ENCODE measurements at places on chromosomes 13 and 19.

DNA sequence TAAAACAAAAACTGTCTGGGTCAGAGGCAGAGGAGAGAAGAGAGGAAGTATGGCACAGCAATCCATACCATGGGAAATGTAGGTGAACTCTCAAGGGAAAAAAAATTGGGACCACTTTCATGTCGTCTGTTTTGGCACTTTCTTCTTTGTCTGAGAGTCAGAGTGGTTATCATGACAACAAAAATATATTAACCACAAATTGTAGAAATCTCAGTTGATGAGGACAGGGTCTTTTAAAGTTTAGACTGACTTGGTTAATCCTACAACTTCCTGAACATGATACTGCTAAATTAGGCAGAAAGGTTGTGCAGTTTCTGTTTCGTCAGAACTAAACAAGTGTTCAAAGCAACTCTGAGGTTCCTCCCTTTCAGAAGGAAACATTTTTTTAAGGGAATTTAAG is 15.2 kb downstream of the KLF5 start:
- no peak for DNase-seq

DNA sequence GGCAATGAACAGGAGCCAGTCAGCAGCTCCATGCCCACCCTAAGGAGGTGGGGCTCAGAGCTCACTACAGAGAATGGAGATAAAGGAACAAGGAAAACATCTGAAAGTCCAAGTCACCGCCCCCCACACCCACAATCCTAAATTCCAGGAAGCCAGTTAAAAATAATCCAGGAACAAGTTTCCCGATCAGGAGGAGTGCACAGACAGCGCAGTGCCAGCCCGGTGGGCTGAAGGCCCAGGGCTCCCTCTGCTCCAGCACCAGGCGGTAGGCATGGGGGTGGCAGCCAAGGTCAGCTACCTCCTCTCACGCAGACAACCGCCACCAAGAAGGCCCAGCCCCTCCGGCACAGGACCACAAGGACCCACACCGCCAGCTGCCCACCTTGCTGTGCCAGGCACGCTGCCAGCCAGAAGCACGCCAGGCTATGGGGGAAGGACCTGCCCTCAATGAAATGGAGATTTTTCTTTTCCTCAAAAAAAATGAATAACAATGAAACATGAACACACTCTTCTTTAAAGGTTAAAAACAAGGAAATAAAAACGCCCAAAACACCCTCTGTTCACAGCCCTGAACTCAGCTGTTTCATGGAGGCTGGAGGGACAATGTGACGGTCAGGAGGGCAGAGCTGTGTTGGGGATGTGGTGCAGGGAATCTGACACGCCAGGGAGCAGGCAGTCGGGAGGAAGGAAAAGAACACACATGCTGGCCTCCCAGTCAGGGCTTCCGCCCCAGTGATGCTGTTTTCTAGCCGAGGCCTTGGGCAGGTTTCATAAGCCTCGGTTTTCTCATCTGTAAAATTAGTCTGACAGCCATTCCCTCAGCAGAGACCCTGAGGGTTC is 11.0 kb downstream of the STK24 start:
- no peak for DNase-seq

GRCh38 chr13:104534847-104535246 is 1468.6 kb upstream of the SLC10A2 start:
- DNase-seq, result no peak

- DNase-seq, result no peak
These were observed 602.9 kb downstream of the OLFM4 start for GRCh38 chr13:53631511-53631910.

DNA sequence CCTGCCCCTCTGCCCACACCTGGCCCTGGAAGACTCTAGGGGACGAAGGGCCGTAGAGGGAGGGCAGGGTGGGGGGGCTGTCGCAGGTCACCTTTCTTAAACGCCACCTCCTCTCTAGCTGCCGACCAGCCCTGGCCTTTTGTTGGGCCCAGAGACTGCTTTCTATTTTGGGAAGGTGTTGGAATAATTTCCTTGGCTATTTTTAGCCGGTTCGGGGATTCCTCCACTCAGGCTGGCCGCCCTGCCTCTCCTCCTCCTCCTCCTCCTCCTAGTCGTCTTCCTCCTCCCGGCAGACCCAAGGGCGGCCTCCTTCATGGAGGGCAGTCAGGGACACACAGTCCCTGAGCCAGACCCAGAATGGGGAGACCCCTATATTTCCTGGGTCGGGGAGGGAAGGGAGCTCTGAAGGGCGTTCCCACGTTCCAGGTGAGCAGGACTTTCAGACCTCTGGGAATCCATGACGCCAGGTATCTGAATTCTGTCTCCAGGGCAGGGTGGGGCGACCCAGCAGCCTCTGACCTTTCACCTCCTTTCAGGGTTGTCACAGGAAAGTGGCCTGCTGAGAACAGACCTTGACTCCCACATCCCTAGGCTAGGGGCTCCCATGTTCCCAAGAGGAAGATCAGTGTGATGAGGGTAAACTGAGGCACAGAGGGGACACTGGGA is 19.9 kb downstream of the GADD45B start:
- DNase-seq, result no peak

DNA sequence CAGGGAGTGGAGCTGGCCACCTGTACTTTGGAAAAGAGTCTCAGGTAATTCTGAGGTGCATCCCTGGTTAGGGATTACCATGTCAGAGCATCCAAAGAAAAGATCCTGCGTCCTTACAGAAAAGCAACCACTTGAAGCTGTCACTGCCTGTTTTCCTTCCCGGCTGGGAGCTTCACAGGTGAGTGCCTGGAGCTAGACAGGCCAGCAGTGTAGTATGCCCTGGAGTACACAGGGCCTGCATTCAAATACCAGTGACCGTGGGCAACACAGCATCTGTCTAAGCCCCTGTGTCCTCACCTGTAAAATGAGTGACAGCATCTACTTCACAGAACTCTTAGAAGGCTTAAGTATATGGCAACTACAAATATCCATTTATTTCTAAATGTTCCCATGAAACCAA is 29.0 kb downstream of the DZIP1 start:
- no peak for DNase-seq

DNA sequence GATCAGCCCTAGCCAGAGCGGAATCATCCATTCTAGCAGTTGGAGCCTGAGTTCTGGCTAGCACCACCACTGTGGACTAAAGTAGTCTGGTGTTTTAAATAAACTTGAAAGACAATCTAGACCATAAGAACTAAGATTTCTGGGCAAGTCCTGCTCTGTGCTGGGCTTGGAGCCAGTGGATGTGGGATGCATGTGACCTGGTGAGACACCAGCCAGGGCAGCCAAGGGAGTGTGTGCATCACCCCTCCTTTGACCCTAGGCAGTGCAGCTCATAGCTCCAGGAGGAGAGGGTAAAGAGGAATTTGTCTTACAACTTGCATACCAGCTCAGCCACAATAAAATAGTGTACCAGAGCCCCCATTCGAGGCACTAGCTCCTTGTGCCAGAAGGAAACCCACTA is 21.0 kb downstream of the ITGBL1 start:
- no peak for DNase-seq

- DNase-seq, result no peak
These were observed 511 bp downstream of the GARRE1 start for GRCh38 chr19:34254698-34255432.

- DNase-seq, result no peak
These were observed 73.4 kb downstream of the SPACA7 start for GRCh38 chr13:112449545-112449930.

DNA sequence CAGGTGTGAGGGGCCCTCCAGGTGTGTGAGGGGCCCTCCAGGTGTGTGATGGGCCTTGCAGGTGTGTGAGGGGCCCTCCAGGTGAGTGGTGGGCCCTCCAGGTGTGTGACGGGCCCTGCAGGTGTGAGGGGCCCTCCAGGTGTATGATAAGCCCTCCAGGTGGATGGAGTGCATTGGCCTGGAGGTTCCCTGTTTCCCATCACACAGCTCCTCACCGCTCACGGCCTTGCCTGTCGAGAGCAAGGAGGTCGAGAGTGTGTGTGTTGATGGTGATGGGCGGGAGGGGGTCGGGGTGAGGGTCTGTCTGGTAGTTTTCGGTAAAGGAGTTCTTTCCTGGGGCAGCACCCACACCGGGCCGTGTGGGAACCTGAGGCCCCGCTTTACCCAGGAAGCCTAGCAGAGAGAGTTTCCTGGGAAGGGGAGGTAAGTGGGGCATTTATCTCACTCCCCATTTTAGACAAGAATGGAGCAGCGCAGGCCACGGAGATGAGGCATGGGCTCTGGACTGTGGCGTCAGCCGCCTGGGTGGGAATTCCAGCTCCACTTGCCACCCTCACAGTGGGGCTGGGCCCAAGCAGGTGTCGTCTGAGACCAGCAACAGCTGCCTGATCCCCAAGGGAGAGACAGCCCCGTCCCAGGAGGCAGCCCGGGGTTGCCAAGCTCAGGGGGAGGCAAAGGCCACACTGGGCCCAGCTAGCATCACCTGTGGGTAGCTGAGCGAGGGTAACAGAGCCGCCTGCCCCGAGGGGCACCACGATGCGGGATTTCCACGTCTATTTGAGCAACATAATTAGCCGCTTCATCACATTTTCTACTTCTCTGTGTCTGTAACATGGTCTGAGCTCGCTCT is 10.9 kb upstream of the GAS6 start:
- DNase-seq, result no peak

DNA sequence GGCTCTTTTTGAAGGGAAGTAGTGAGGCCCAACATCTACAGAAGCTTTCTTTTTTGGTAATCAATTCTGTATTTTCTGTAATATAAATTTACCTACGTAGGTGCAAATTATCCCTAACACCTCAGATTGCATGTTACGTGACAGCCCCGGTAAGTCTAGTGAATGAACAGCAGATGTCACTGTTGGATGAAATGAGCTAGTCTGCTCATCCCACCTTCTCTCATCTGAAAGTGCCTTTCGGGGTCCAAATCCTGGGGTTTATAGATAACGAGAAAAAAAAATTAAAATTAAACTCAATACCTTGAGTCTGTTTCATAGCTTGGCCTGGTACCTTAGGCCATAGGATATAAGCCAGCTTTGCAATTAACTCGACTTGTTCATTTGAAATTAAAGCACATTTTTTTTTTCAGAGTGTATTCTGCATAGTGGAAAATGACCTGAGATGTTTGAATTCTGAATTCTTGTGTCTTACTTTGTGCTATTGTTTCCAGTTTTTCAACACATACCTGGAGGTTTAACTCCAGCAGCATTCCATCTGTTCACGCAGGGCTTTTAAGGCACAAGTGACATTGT is 548.2 kb downstream of the GPC5 start:
- DNase-seq, result no peak

- DNase-seq, result no peak
These were observed 64.1 kb downstream of the MRPL57 start for GRCh38 chr13:21240586-21240985.

GRCh38 chr13:47679401-47679800 is 321.7 kb downstream of the SUCLA2 start:
- DNase-seq, result no peak

DNA sequence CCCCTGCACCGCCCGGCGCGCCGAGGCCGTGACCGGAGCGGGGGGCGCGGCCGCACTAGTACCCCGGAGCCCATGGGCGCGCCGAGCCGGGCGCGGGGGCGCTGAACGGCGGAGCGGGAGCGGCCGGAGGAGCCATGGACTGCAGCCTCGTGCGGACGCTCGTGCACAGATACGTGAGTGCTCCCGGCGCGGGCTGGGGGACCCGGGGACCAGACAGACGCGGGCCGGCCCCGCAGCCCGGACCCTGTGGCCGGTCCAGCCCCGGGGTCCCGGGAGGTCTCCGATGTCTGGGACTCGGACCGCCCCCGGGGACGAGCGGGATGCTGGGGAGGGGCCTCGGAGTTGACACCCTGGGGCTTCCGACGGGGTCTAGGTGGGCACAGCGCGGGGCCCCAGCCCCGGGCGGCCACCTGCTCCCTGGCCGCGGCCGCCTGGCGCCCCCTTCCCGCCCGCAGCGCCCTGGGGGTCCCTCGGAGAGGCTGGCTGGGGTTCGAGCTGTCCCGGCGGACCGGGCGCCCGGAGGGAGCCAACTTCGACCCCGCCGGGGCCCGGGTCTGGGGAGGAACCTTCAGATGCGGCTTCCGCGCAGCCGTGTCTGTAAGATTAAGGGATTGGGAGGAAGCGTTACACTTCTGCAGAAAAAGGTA is 568 bp downstream of the ATP11A start:
- no peak for DNase-seq

DNA sequence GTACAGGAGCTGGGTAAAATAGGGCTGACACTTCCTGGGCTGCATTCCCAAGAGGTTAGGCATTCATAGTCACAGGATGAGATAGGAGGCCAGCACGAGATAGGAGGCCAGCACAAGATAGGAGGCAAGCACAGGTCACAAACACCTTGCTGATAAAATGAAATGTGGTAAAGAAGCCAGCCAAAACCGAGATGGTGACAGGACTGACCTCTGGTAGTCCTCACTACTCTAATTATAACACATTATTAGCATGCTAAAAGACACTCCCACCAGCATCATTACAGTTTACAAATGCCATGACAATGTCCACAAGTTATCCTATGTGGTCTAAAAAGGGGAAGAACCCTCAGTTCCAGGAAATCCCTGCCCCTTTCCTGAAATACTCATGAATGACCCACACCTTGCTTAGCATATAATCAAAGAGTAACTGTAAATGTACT is 20.9 kb upstream of the IGSF23 start:
- no peak for DNase-seq
